T-helper 2 cell (primary cell): ENCODE measurements at places on chromosomes 2 and 18.

DNA sequence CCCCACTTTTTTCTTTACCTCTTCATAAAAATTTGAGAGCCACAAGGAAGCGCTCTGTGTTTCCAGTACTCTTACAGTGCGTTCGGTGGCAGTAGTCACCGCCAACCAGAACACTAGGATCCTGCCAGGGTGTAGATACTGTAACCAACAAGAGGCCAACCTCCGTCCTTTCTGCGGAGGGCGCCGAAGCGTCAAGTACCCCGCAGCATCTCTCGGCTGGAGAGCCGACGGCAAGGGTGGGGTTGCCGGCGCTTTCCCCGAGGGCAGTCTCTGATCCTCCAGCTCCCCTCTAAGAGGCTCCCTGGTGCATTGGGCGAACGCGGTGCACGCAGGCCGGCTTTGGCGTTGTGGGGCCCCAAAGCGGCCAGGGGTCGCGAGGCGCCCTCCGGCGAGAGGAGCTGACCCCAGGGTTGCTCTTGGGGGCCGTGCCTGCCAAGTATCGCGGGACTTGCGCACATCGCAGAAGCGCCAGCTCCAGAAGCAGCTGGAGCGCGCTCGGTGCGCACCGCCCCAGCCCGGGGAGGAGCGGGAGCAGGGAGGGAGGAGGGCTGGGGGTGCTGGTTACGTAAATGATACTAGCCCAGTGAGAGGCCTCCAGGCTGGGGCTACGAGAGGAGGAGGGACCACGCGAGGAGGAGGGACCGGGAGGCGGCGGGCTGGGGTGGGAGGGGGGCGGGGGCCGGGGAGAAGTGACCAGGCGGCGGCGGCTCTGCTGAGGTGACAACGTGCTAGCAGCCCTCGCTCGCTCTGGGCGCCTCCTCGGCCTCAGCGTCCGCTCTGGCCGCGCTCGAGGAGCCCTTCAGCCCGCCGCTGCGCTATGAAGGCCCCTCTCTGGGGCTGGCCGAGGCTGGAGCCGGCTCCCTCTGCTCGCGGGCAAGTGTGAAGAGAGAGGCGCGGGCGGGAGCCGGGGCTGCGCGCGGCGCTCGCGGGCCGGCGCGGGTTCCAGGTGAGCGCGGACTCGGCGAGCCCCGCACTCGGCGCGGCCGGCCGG, at the start of gene GALNT13:
GALNT13 (plus strand) TSS at position 692 of the 991 bp plus-strand sequence.
- no peak for DNase-seq

DNA sequence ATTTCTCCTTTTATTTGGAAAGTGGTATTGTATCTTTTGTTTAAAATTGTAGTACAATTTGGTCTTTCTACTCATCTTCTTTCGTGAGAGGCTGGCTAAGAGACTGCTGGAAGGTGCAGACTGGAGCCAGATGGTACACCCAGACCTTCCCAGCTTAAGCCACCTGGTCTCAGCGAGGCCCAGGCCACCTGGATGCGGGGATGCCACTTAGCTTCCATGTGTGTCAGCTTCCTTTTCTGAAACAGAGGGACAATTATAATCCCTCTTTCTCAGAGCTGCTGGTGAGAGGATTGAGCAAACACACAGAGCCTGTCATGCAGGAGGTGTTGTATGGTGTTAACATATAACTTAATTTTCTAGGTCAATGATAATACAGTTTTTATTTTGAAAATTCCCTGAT, 17.4 kb downstream of the FARP2 start:
- DNase-seq: no peak

- no peak for DNase-seq
Observed at GRCh38 chr2:169362118-169362893, at the start of gene LRP2. Gene LRP2, minus strand, starts transcription at chr2:169362534. Its CDS starts 135 bp downstream, at chr2:169362399.

GRCh38 chr18:79540161-79540903, 139.3 kb upstream of the CTDP1 start:
- DNase-seq: no peak

DNA sequence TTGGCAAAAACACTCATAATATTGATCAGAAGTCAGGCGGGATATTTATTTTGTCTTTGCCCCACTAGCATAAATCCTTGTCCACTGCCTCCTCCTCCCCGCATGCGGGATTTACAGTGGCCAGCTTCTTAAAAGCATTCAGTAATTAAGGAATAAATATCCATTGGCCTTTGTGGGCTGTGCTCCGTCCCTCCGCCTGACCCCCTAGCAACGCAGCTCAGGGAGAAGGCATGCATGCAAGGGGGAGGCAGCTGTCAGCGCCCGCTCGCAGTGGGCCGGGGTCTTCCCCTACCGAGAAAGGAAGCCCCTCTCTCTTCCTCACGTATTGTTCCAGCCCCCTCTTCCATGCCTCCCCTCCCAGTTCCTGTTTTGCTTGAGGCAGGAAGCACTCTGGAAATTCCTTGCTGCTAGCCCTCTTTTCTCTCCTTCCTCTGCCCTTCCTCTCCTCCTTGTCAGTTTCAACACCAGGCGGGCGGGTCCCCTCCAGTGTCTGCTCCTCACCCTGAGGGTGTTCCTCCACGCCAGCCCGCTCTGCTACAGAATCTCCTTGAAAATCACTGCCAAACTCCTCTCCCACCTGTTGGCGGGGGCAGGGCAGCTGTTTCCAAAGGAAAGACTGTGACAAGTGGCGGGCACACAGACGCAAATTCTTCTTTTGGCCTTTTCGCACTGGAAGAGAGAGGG, 60.1 kb downstream of the GBX2 start:
- no peak for DNase-seq
